ENCODE measurements at places on chromosomes 11 and 22. TPM values are rescaled to one million over a fixed set of nuclear protein-coding genes. Genes with fewer than 3 reads are reported as not detected.

The FREY1 gene
- total RNA-seq: 0.51 TPM

The CSRP3 gene
- total RNA-seq: not detected

The C1QTNF5 gene
- 47.6 TPM for total RNA-seq

The PAMR1 gene
- under 0.01 TPM for total RNA-seq

The MS4A15 gene
- under 0.01 TPM for total RNA-seq

The BMAL1 gene
- total RNA-seq: 9.6 TPM

The SCN3B gene
- 8.5 TPM for total RNA-seq

The LRP4 gene
- 0.77 TPM for total RNA-seq

The PLAAT5 gene
- total RNA-seq: not detected

The SMIM35 gene
- total RNA-seq: not detected

The OVCH2 gene
- total RNA-seq: not detected

The P2RY2 gene
- total RNA-seq: 0.64 TPM

The OR4X1 gene
- not detected for total RNA-seq

The HBB gene
- not detected for total RNA-seq

The OR10G8 gene
- not detected for total RNA-seq

The FXYD2 gene
- total RNA-seq: 0.64 TPM

The SAA1 gene
- total RNA-seq: not detected

The SCO2 gene
- total RNA-seq: 3.1 TPM

The MISFA gene
- total RNA-seq: 1.0 TPM

All from dermis microvascular lymphatic vessel endothelial cell (primary cell).